ENCODE measurements at places on chromosomes 5 and 9. TPM values are rescaled to one million over a fixed set of nuclear protein-coding genes. Genes with fewer than 3 reads are reported as not detected.

Gene CCDC69
- total RNA-seq: 18.0 TPM

- H3K4me3 ChIP-seq: no peak overlapping the region
- H3K27ac ChIP-seq: no peak overlapping the region
- no peaks in the 10 kb centered on the region for H3K27me3 ChIP-seq
- no peak for DNase-seq
- peaks cover 15% of the 10 kb centered on the region for H3K36me3 ChIP-seq
Observed at GRCh38 chr5:94870511-94871183, 252.2 kb downstream of the SLF1 start.

DNA sequence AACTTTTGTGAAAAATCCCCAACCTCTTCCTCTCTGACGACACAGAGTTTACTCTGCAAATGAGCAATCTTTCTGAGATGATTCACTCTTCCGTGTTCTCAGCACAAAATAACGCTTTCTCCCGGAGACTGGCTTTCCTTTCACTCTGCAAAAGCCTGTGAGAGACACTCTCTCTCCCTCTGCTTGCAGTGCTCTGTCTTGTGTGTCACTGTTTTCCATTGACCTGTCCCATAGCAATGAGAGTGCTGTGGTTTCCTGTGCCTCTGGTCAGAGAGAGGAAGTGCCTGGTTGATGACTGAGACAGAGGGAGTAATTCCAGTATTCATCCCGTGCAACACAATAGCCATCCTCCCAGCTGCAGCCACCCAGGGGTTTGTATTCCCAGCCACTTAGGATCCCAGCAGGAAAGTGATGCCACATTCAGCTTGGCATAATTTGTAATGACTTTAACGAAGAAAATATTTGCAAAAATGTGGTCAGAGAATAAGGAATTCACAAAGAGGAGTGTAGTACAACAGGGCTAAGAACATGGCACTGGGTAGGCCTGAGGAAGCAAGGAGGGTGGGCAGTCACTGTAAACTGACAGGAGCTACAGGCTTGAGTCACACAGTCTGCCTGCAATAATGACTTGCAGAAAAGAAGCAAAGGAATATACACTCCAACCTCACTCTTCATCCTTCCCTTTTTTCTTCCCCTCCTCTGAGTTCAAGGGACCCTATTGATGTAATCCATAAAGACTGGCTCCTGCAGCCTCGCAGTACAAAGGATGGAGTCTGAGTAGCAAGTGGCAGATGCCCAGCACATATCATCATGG, 463.5 kb upstream of the RGMB start:
- H3K4me1 ChIP-seq: no peaks in the 10 kb centered on the region
- H3K36me3 ChIP-seq: no peaks in the 10 kb centered on the region
- peak; percentile 38 for DNase-seq
- H3K27me3 ChIP-seq: no peaks in the 10 kb centered on the region
- H3K27ac ChIP-seq: peak overlapping the region; percentile 31

DNA sequence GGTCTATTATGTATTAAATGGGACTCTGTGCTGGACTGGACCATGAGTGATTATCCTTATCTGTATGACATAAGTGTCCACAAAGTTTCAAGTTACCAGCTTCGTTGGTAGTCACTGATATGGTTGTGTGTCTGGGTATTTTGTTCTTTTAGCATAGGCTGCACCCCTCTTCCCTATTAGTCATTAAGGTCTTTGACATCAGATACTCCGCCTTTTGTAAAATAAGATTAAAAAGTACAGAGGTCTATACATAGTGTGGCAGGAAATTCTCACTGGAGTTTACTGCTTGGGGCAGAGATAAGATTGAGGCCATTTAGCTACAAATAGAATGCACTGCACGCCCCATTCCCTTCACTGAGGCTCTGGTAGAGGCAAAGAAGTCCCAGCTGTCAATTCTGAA, 99.4 kb downstream of the TMEM215 start:
- H3K27ac ChIP-seq: no peak overlapping the region
- H3K36me3 ChIP-seq: no peaks in the 10 kb centered on the region
- no peak overlapping the region for H3K4me3 ChIP-seq
- no peaks in the 10 kb centered on the region for H3K27me3 ChIP-seq
- DNase-seq: no peak

DNA sequence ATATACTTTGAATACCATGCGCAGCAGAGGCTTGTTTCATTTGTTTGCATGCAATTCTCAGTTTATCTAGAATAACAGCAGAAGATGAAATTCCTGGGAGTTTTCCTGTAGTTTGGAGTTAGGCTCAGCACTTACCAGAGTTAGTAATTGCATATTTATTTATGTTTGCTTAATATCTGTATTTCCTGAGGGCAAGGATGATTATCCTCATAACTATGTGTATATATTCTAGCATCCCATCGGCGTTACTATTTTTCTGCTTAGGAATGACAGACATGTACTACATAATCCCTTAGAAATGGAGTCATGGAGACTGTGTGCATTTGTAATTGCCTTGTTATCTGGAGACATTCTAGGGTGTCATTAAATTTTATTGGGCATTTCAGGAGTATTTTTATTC, 1184.8 kb downstream of the DTWD2 start:
- no peaks in the 10 kb centered on the region for H3K27me3 ChIP-seq
- no peak overlapping the region for H3K27ac ChIP-seq
- no peaks in the 10 kb centered on the region for H3K4me1 ChIP-seq
- H3K36me3 ChIP-seq: no peaks in the 10 kb centered on the region
- no peak for DNase-seq

DNA sequence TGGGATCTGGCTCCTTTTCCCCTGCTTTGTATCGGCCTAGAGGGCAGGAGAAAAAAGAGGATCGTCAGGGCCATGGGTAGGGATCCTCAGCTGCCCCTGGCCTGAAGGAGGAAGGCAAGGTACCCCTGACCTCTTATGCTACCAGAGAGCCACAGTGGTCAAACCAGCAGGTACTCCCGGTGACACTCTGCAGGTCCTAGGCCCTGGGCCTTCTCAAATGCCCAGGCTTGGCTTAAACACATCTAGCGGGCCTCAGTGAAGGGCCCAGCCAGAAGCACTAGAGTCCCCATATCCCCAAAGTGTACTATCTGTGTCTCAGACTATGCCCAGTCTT, 3.5 kb downstream of the IRF1 start:
- no peak overlapping the region for H3K27ac ChIP-seq
- no peaks in the 10 kb centered on the region for H3K27me3 ChIP-seq
- DNase-seq: no peak
- H3K4me1 ChIP-seq: peaks cover 80% of the 10 kb centered on the region
- peaks cover 55% of the 10 kb centered on the region for H3K36me3 ChIP-seq

Measured in stomach (tissue), 19 donors.